Bladder microvascular endothelial cell (primary cell): ENCODE measurements at places on chromosomes 16 and 17. TPM values are rescaled to one million over a fixed set of nuclear protein-coding genes. Genes with fewer than 3 reads are reported as not detected.

CYGB gene
- 3.3 and 4.4 TPM in 2 replicates for total RNA-seq

HAGHL gene
- 2.9 and 8.2 TPM in 2 replicates for total RNA-seq

PPP1R1B gene
- total RNA-seq = not detected in 2 replicates

MYH3 gene
- total RNA-seq = under 0.01 and 0.88 TPM in 2 replicates

PRR35 gene
- total RNA-seq = not detected in 2 replicates

IRX5 gene
- 0.16 and 0.63 TPM in 2 replicates for total RNA-seq

MRC2 gene
- total RNA-seq = 1.8 and 20.5 TPM in 2 replicates

STX1B gene
- total RNA-seq = 1.1 TPM in 1 of 2 replicates, not detected in the other

ABCC12 gene
- not detected in 2 replicates for total RNA-seq

CDR2 gene
- 34.5 and 57.1 TPM in 2 replicates for total RNA-seq
